Activated naive CD4-positive, alpha-beta T cell (primary cell): ENCODE measurements at places on chromosomes 3 and 15.

- DNase-seq = no peak
Measured at GRCh38 chr3:13541691-13542090, 7.2 kb upstream of the FBLN2 start.

DNA sequence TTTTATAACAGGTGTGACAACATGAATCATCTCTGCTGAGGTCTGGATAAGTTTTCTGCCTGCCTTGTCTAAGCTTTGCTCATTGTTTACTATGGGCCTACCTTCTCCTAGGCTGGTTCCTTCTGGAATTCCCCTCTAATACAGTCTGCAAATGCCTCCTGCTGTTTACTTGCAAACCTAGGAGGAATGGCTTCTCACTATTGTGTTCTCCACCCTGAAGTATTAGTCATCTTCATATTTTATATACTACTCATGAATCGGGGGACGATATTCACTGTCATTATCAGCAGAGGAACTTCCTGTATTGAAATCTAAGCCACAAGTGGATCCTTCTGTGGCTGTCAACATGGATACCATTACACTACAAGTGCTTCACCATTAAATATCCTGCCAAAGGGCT is 154.8 kb downstream of the PLCL2 start:
- no peak for DNase-seq

DNA sequence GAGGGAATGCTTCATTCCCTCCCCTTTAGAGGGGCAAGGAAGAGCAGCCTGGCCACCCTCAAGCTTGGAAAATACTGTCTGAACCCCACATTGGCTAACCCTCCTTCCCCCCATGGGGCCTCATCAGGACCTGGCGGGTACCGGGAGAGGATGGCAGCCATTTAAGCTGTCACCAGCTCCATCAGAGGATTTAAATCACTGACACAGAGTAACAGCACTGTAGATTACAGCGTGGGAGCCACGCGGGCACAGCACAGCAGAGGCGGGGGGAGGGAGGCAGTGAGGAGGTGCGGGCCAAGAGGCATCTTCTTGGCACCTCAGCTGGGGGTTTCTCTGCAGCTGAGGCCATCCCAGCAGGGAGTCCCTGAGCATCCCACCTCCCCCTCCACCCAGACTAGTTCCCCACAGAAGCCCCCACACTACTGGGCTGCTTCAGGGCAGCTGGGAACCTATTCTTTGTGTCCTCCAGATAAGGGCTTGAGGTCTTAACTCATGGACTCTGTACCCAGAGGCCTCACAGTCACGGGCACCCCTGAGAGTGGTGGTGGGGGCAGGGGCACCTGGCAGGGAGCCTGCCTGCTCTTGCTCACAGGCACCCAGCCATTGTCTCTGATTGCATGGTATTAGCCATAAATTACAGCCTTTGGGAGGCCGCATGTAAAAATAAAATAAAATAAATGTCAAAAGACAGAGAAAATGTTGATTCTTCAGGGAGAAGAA is 21.9 kb upstream of the CACNA2D2 start:
- DNase-seq = no peak

GRCh38 chr3:168123201-168124176 is 27.8 kb upstream of the GOLIM4 start:
- DNase-seq = no peak

GRCh38 chr3:185552358-185552877 is at the start of gene LIPH:
LIPH (minus strand) TSS chr3:185552588; CDS start chr3:185552471, 117 bp downstream.
- no peak for DNase-seq

DNA sequence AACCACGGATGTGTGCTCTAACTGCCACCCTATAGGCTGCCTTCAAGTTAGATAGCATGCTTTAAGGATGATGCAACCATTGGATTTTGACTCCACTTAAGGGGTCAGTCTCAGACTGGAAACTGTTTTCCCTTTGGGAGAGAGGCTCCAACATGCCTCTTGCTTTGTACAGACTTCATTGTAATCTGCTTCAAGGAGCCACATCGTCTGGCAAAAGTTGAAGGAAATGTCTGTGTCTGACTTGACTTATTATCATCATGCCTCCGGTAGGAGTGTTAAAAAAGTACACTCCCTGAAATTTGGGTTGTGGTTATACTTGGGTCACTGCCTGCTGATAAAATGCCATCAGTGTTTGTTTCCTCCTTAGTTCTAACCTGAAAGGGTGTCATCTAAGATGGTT is 245.4 kb upstream of the CDIN1 start:
- DNase-seq = no peak

- no peak for DNase-seq
Measured at GRCh38 chr3:100030346-100030745, 84.0 kb downstream of the FILIP1L start.

- DNase-seq = no peak
Measured at GRCh38 chr3:189914799-189915198, 205.9 kb downstream of the P3H2 start.

GRCh38 chr3:191961529-191961928 is 500.6 kb downstream of the PYDC2 start:
- no peak for DNase-seq

DNA sequence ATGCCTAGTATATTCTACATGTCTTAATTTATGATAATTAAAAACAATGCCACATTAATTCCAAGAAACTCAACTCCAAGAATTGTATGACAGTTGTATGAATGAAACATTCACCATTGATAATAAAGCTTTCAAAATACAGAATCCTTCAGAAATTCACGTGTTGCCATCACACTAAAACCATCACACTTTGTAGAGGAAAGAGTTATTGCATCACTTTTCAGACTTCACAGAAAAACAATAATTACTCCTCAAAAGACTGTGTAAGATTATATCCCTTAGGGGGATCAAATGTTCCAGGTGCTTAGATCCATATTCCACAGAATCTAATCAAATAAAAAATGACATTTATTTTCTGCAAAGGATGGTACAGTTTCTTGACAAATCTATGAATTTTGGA is 85.0 kb downstream of the OSBPL10 start:
- DNase-seq = no peak

DNA sequence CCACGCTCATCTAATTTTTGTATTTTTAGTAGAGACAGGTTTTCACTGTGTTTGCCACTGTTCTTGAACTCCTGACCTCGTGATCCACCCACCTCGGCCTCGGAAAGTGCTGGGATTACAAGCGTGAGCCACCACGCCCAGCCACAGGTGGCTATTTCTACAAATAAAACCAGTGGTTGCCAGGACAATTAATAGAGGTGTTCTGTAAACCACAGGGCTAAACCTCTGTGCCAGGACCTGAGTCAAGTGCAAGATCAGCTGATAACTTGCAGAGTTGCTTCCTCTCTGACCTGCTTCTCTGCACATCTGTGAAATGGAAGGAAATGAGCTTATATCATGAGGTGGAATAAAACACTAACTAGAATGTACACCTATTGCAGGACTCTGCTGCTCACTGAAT is 72.8 kb downstream of the CD200R1L start:
- no peak for DNase-seq

- DNase-seq = no peak
Measured at GRCh38 chr3:81620849-81621248, 140.6 kb downstream of the GBE1 start.

DNA sequence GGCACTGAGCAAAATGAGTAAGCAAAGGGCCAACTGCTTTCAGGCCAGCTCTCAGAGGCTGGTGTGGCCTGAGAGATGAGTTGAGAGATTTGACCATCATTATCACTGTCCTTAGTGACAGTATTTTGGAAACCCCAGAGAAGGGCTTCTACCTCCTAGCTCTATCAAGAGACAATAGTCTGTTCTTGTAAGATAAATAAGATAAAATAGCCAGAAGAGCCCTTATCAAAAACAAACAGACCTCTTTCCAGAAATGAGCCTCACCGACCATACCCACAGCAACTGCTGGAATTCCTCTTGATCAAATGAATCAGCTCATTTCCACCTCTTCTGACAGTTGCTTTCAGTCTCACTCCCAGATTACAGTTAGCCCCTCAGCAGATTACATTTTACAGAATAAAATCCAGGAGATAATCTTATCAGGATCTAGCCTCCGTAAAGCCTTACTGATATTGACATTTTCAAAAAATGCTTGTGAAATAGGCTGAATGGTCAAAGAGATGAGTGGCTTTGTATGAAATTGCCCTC is 4.5 kb downstream of the HDC start:
- no peak for DNase-seq

DNA sequence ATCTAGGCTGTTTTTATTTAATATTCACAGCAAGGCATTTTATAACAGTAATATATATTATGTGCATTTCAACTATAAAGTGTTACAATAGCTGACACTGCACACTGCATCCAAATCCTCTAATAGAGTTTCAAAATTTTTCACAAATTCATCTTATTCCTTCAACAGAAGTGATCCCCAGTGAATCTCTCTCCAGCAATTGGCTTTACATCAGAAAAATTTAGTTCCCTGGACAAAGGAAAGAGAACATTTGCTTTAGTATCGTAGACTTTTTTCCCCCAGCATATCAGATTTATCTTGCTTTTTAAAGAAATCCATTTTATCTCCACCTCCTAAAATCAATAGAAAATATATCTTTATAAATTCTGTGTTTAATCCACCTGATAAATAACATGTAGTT is 868.6 kb downstream of the TBL1XR1 start:
- DNase-seq = no peak

DNA sequence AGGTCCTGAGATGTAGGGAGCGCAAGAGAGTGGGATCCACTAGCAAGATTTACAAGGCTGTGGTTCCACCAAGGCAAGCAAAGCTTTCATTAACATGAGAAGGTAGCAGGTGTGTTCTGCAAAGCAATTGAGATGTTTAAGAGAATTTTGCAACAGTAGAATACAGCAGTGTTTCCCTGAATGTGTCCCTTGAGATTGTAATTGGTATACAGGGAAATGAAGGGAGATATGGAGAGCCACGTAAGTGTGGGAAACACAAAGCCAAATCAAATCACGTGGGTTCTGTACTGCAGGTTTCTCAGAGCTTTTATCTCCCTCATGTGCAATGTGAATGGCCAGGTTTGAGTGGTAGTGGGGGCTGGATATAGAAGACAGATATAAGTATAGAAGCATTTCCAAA is 67.3 kb downstream of the ATG7 start:
- DNase-seq = no peak

DNA sequence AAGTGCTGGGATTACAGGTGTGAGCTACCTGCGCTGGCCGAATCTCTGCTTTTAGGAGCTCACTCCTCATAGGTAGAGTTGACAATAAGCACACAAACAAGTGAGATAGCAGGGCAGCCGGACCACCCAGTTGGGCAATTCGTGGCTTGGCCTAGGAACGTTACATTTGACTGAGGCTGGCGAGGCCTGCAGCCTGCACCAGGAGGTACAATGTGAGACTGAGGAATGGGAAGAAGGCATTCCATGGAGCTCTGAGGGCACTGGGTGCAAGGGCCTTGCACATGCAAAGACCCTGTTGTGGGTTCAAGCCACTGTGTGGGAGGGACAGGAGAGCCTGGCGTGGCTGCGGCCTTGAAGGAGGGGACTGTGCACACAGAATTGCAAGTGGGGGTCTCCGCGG is 152.5 kb downstream of the LRRK1 start:
- DNase-seq = no peak

DNA sequence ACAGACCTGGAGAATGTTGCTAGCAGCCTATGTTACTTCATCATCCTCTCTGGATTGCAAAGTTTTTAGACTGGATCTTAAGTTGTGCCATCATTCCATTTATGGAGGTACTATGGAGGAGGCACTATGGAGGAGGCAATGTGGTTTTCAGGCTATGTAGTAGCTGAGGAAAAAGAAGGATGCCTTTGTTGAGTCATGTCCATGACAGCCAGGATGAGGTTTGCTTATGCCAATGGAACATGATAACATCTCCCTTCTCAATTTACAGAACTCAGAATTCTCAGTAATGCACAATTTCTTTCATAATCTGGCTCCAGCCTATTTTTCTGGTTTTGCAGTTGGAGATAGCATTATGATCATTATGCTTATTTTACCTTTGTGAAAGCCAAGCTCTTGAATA is 65.9 kb upstream of the TMEM108 start:
- DNase-seq = no peak

- no peak for DNase-seq
Measured at GRCh38 chr3:12046406-12046805, 42.2 kb downstream of the SYN2 start.

- DNase-seq = no peak
Measured at GRCh38 chr3:112644453-112644852, 3.5 kb upstream of the CCDC80 start.

GRCh38 chr15:90004671-90005070 is 3.5 kb downstream of the ZNF710 start:
- DNase-seq = no peak

DNA sequence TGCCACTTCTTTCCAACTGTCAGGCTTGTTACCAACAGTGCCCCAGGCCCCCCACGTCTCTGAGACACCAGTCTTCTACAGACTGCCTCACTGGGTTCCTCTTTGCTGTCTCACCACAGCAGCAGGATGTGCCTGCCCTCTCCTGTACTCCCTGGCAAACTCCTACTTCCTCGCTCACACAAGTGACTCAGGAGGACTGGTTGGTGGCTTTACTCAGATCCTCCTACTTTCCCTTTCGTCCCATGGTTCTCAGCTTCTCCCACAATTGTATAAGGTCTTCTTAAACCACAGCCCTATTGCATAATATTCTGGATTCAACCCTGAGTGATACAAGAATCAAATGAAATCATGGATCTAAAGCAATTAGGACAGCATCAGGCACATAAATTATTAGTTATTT is 246.6 kb upstream of the PROK2 start:
- DNase-seq = no peak
